Common myeloid progenitor, CD34-positive (primary cell): ENCODE measurements at places on chromosomes 12 and 14.

DNA sequence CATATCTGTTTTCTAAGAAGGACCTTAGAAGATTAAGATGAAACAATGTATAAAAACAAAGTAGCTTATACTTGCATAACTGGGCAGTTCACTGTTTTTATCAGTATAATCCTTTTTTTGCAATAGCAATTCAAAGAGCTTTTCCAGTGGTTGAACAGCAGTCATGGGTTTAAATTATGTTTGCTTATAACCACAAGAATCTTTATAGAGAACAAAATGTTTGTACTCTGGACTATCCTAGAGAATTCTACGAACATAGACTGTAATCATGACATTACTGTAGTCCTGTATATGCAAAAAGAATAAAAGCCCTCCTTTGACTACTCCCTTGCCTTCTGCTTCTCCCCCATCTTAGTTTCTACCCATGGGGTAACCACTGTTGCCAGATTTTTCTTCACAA is 5.7 kb downstream of the FAM177A1 start:
- no peak for DNase-seq

- no peak for DNase-seq
Observed at GRCh38 chr12:7093892-7094291, 1.6 kb upstream of the C1R start.

- no peak for DNase-seq
Observed at GRCh38 chr12:7479771-7480170, 23.8 kb downstream of the CD163 start.

DNA sequence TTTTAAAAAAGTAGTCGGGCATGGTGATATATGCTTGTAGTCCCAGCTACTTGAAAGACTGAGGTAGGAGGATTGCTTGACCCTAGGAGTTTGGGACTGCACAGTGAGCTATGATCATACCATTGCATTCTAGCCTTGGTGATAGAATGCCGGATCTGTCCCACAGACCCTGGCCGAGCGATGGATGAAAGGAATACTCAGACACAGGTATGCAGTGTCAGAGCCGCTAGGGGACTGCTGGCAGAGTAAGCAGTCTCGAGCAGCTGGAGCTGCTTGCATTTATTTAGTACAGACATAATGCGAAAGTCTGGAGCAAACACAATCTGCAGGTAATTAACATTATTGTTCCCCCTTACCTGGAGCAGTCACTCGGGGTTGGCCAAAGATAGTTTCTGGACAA is 18.6 kb downstream of the AICDA start:
- no peak for DNase-seq
